CD4-positive, alpha-beta T cell (primary cell): ENCODE measurements at places on chromosomes 11 and 22. TPM values are rescaled to one million over a fixed set of nuclear protein-coding genes. Genes with fewer than 3 reads are reported as not detected.

DNA sequence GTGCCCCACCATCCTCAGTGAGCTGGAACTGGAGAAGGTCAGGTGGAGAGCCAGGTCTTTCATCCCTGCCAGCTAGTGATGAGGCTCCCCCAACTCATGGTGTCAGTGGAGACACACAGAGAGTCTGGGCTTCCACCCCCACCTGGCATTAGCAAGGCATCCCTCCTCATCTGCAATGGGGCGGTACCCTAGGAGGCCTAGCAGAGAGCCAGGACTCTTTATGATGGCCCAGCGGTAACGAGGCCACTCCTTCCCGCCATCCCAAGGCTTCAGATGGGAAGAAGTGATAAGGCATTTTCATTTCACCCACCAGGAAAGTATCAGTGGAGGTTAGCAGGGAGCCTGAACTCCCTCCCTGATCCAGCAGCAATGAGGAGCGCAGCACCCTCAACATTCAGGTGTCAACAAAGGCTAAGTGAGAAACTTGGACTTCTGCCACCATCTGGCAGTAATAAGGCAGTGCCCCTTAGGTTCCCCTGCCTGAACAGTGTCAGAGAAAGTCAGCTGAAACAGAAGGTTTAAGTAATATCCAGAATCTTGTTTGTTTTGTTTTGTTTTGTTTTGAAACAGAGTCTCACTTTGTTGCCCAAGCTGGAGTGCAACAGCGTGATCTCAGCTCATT lies 40.5 kb upstream of the FBLN1 start:
- H3K4me1 ChIP-seq = no peaks in the 10 kb centered on the region
- no peaks in the 10 kb centered on the region for H3K36me3 ChIP-seq
- no peak overlapping the region for H3K4me3 ChIP-seq
- H3K27ac ChIP-seq = no peak overlapping the region

FGF3 gene
- not detected for total RNA-seq

DNA sequence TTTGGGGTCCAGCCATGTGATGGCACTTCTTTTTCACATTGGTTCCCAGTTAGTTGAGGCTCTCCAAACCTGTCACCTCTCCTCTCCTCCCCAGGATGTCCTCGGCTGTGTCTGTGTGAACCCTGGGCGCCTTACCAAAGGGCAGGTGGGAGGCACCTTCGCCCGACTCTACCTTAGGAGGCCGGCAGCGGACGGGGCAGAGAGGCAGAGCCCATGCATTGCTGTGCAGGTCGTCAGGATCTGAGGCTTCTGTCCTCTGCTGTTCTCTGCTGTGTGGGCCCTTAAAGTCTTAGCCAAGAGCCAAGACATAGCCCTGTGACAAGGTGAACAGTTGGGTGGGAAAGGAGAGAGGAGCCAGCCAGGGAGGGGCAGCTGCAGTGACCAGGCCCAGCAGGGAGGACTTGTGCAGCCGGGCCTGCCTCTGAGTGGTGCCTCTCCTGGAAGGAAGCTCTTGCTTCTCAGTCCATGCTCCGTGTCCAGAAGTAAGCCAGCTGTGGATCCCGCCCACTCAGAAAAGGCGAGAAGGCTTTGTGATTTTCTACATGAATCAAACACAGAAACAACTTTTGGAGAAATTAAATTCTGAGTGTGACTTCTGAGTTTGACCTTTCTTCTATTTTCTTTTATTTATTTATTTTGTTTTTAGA lies 17.5 kb upstream of the CDC42EP2 start:
- no peak for DNase-seq
- H3K27me3 ChIP-seq = no peaks in the 10 kb centered on the region
- no peak overlapping the region for H3K27ac ChIP-seq
- peaks cover 49% of the 10 kb centered on the region for H3K36me3 ChIP-seq

DNA sequence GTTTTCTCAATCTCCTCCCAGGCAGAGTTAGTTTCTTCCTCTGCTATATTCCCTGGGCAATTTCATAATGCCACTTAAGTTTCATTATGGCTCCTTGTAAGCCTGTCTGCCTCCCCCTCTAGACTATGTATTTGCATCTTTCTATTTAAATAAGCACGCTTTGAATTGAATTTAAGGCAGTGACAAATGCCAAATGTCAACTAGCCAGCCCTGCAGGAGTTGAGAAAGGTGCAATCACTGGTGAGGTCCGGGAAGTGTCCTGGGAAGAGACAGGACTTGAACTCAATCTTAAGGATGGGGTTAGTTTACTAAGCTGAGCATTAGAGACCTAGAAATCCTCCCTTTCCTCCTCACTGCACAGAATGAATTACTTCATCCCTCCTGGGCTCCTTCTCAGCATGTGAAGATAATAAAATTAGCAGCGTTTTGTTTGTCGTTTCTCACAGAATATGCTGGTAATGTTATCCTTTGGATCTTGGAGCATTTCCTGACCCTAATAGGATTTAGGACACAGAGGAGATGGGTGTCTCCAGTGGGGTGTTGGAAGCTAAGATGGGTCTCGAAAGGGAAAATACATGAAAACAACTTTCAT lies 1.6 kb downstream of the TCP11L1 start:
- H3K27me3 ChIP-seq = no peaks in the 10 kb centered on the region
- peaks cover 11% of the 10 kb centered on the region for H3K36me3 ChIP-seq
- DNase-seq = no peak
- H3K4me3 ChIP-seq = no peak overlapping the region

DNA sequence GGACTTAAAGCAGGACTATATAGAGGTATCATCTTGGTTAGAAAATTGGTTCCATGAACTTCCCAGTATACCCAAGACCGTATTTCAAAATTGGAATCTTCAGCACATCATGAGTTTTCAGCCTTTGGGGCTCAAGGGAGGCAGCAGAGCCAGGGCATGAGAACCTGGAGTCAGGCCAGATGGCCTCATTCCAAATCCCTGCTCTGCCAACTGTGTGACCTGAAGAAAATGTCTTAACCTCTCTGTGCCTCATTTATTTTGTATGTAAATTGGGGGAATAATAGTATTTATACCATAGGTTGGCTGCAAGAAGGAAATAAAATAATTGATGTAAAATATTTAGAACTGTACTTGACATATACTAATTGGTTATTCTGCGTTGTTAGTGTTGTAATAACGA lies 987.6 kb downstream of the TBC1D22A start:
- H3K36me3 ChIP-seq = no peaks in the 10 kb centered on the region
- no peak overlapping the region for H3K27ac ChIP-seq
- DNase-seq = no peak
- no peaks in the 10 kb centered on the region for H3K4me1 ChIP-seq
- no peak overlapping the region for H3K4me3 ChIP-seq
- H3K27me3 ChIP-seq = no peaks in the 10 kb centered on the region

DNA sequence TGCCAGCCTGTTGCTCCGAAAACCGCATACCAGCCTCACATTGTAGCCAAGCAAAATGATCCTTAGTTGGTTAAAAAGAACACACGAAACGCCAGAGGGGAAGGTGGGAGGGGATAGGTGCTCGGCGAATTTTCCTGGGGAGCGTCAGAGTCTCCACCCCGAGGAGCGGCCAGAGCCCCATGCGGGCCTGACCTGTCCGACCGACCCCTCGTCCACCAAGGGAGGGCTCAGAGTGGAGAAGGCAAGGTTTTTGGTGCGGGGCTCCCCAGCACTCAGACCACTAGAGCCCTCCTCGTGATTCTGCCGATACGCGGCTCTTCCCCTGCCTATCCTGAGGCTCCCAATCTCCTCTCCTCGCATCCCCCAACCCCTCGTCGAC lies 39.6 kb downstream of the DIXDC1 start:
- no peak for DNase-seq
- no peaks in the 10 kb centered on the region for H3K36me3 ChIP-seq

- DNase-seq = no peak
- H3K27ac ChIP-seq = no peak overlapping the region
- peaks cover 29% of the 10 kb centered on the region for H3K36me3 ChIP-seq
- no peaks in the 10 kb centered on the region for H3K27me3 ChIP-seq
- H3K4me1 ChIP-seq = peaks cover 26% of the 10 kb centered on the region
These were observed 7.5 kb downstream of the C11orf21 start for GRCh38 chr11:2293984-2294925.

- no peaks in the 10 kb centered on the region for H3K4me1 ChIP-seq
- H3K27ac ChIP-seq = no peak overlapping the region
- H3K4me3 ChIP-seq = no peak overlapping the region
- DNase-seq = no peak
These were observed 16.9 kb downstream of the CTTN start for GRCh38 chr11:70415191-70415590.

GRCh38 chr22:46617207-46617985 lies 2.8 kb upstream of the GRAMD4 start:
- H3K27ac ChIP-seq = no peak overlapping the region
- H3K27me3 ChIP-seq = no peaks in the 10 kb centered on the region
- H3K4me3 ChIP-seq = no peak overlapping the region
- peaks cover 27% of the 10 kb centered on the region for H3K4me1 ChIP-seq

- peaks cover 2% of the 10 kb centered on the region for H3K27me3 ChIP-seq
- H3K27ac ChIP-seq = no peak overlapping the region
- H3K36me3 ChIP-seq = no peaks in the 10 kb centered on the region
- H3K4me3 ChIP-seq = no peak overlapping the region
- DNase-seq = no peak
These were observed 393.7 kb downstream of the BRD1 start for GRCh38 chr22:49433717-49434611.

GRCh38 chr22:31790240-31790639 lies 36.4 kb downstream of the DEPDC5 start:
- no peaks in the 10 kb centered on the region for H3K27me3 ChIP-seq
- no peak overlapping the region for H3K27ac ChIP-seq
- H3K4me1 ChIP-seq = no peaks in the 10 kb centered on the region
- no peak overlapping the region for H3K4me3 ChIP-seq
- H3K36me3 ChIP-seq = peaks cover 18% of the 10 kb centered on the region

DNA sequence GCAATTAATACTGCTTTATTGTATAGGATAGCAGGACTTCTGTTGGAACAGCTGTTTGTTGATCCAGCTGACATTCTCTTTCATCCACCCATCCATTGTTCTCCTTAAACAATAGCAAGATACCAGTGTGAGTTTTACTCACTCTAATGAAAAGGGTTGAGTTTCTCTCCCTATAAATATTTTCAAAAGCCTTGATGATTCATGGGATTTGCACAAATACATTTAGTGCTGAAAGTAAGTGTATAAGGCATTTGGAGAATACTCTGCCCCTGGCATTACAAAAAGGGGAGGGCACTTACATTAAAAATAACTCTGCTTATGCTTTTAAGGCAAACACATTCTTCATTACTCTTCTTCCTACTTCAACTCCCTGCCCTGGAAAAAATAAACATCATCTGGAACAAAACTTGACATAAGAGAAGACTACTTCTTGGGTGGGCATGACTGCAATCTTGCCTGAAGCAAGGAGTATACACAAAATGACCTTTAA lies 634.9 kb downstream of the METTL15 start:
- DNase-seq = no peak
- no peaks in the 10 kb centered on the region for H3K36me3 ChIP-seq
- H3K27me3 ChIP-seq = no peaks in the 10 kb centered on the region

DNA sequence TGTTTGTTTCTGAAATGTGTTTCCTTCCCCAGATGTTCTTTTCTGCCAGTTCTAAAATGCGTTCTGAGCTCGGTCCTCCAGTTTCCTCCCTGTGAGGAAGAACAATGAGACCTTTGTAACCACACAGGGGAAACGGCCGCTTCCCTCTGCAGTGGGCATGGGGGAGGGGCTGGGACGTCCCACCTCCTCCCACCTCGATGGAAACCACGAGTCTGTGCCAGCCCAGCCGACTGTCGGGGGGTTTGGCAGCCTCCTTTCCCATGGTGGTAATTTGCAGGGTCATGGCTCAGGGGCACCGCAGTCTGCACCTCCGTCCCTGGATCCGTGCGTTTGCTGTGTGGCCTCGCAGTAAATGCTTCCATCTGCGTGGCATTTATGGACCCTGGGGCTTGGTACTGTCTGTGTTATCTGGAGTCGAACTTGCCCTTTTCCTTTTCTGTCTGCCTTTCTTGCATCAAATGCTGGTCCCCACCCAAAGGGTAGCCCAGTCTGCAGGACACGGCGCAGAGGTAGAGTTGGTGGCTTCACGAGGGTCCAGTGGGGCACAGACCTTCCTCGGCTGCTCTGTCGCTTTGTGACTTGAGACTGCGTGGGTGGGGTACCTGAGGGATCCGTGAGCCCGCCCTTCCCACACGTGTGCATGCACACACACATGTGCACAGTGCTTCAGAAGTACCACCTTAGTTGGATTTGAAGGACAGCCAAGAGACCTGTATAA lies 16.1 kb downstream of the LRP5 start:
- no peaks in the 10 kb centered on the region for H3K36me3 ChIP-seq
- H3K4me3 ChIP-seq = no peak overlapping the region
- no peaks in the 10 kb centered on the region for H3K27me3 ChIP-seq
- H3K27ac ChIP-seq = no peak overlapping the region
- no peak for DNase-seq

GRIA4 gene
- total RNA-seq = not detected

DNA sequence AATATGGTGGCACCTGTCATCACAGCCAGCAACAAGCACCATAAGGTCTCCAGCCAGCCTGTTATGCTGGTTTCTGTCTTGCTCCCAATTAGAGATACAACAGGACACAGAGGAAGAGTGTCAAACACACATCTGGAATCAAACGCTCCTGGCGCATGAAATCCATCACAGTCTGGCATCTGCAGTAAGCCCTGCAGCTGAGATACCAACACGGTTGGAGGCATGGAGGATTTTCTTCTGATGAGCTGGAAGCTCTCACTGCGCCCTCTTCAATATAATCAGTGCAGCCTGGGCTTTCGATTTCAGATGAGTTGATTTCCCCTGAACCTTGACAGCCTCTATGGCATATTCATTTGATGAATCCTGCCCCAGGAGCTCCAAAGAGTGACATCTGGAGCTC lies 27.8 kb upstream of the CARS1 start:
- H3K4me1 ChIP-seq = no peaks in the 10 kb centered on the region
- no peaks in the 10 kb centered on the region for H3K27me3 ChIP-seq
- no peak overlapping the region for H3K27ac ChIP-seq
- H3K36me3 ChIP-seq = no peaks in the 10 kb centered on the region

GRCh38 chr11:60265373-60266214 lies 14.9 kb upstream of the MS4A4A start:
- H3K4me1 ChIP-seq = no peaks in the 10 kb centered on the region
- no peak for DNase-seq
- no peak overlapping the region for H3K4me3 ChIP-seq
- no peak overlapping the region for H3K27ac ChIP-seq
- H3K36me3 ChIP-seq = no peaks in the 10 kb centered on the region

CELF1 gene
- total RNA-seq = 111 TPM

DNA sequence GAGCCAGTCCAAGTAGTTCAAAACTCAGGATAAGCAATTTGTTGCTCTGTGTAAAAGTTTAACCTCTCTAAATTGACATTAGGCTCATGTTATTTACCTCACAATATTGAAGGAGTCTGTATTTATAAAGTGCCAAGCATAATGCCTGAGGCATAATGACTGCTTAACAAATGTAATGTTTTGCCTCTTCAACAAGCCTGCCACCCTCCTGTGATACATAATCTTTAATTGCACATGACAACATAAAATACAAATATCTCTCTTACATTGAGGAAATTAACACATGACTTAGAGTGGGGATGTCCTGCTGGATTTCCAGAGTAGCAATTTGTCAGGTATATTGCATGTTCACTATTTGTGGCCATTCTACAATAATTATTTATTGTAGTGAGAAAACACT lies 469.2 kb upstream of the ANO5 start:
- no peaks in the 10 kb centered on the region for H3K27me3 ChIP-seq
- H3K4me1 ChIP-seq = no peaks in the 10 kb centered on the region
- no peaks in the 10 kb centered on the region for H3K36me3 ChIP-seq
- no peak overlapping the region for H3K27ac ChIP-seq
- no peak overlapping the region for H3K4me3 ChIP-seq
